ENCODE measurements at places on chromosomes 5 and 9.

- no peak for DNase-seq
Measured at GRCh38 chr9:89026876-89027275, 35.6 kb downstream of the S1PR3 start.

DNA sequence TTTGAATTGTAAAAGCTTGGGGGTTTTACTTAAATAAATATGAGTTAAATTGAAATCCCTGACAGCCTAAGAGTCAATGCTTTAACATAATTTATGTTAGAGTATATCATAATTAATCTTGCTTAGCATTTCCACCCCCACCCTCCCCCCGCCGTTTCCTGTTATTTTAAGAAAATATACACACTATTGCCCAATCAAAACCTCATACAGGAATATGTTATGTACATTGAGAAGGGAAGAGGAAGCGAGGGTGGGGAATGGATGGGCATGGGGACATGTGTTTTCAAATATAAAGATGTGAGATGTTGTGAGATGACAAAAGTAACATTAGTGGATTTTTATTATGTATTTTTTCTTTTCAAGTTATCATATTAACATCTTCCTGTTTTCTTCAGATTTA is 561.1 kb upstream of the MEF2C start:
- no peak for DNase-seq

- no peak for DNase-seq
Measured at GRCh38 chr9:94976077-94976476, 249.6 kb downstream of the AOPEP start.

- no peak for DNase-seq
Measured at GRCh38 chr9:87516222-87516925, 18.7 kb downstream of the DAPK1 start.

- DNase-seq = no peak
Measured at GRCh38 chr9:87890837-87891236, 8.2 kb downstream of the SPATA31E1 start.

DNA sequence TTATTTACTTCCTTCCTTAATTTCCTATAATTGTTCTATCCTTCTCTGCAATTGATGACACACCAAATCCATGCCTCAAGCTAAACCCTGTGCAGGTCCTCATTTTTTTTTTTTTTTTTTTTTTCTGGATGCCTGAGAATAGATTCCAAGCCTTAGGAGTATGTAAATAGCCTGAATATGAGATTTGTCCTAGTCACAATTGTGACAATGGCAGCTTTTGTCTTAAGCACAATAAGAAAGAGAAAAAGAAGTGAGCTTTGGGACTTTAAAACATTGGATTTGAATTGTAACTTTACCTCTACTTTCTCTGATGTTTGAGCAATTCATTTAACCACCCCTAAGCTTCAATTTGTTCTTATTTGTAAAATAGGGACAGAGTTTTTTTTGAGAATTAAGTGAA is 280.5 kb downstream of the TUSC1 start:
- no peak for DNase-seq

DNA sequence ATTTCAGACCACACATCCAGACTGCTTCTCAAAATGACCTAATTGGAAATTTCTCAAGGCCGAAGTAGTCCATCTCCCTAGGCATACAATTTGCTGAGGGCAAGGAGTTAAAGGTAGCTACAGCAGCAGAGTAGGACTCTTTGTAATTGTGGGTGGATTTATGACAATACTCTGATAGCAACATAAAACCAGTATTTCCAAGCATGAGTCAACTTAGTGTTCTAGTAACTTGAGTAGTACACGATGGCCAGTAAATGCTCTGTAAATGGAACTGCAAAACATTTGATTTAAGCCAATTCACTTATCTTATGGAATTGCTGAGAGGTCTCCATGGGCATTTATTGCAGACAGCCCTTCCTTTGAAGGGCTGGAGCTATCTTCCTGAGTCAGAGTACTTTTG is 352.2 kb downstream of the PLK2 start:
- DNase-seq = no peak

GRCh38 chr9:19471737-19472648 is 63.2 kb downstream of the ACER2 start:
- DNase-seq = peak; percentile 68

GRCh38 chr5:16797951-16798350 is 138.1 kb downstream of the MYO10 start:
- DNase-seq = no peak

GRCh38 chr9:8907868-8908267 is 1108.3 kb upstream of the DMAC1 start:
- DNase-seq = no peak

DNA sequence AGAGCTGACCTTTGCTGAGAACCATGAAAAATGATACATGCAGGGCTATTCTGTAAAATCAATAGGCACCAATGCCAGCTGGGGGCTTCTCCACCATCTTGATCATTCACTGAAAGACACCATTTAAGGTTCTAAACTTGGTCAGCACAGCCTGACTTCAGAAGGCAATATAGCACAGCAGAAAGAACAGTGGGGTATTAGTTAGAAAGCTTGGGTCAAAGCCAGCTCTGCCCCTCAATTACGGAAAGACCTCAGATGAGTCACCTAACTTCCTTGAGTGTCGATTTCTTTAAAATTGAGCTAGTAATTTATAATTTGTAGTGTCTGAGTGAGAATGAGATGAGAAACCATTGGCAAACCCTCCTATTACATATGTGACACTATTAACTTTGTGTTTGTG is 3.4 kb downstream of the TNC start:
- DNase-seq = no peak

DNA sequence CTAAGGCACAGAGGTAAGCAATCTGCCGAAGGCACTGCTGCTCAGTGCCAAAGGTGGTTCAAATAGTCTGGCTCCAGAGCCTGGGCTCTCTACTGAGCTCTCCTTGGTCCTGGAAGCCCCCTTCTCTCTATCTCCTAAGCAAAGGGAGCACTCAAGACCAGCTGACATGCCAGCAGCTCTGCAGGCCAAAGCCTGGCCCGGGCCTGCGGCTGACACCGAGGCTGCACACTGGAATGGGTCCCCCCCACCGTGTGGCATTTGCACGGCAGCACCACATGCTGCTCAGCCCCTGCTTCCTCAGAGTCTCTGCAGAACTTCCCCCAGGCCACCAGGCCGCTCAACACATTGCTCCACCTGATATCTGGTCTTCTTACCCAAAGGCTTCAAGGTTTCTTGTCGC is 57.8 kb upstream of the GOLPH3 start:
- no peak for DNase-seq

DNA sequence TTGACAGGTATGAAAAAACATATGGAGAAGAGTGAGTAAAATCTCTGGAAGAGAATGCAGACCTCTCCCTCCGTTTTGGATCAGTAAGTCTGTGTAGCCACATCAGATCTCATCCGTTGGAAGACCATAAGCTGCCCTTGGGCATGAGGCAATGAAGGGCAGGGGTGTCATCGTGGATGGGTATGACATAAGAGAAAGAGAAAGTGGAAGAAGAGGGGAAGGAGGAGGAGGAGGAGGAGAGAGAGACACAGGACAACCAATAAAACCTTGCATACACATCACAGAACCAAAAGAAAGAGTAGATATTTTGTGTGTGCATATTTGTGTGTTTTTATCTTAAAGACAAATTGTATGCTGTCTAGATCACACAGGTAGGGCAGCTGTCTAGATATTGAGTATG is 50.7 kb downstream of the PRRC1 start:
- DNase-seq = no peak

GRCh38 chr5:72711351-72711750 is 105.1 kb upstream of the TNPO1 start:
- no peak for DNase-seq

DNA sequence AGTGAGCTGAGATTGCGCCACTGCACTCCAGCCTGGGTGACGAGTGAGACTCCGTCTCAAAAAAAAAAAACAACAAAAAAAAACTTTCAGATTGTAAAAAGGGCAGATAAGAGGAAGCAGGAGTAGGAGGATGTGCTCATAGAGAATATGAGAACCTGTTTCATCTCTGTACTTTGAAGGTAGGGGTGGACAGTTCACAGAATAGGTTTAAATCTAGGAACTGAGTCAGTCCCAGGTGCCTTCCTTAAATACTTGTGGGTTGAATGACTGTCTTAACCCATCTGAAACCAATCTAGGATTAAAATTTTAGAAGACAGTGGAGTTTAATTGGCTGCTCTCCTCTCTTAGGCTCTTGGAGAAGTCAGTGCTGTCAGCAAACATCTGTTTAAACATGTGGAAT is 12.4 kb downstream of the POLK start:
- DNase-seq = peak; percentile 82

- peak; percentile 37 for DNase-seq
Measured at GRCh38 chr9:120729791-120730241, 15.5 kb upstream of the MEGF9 start.

- no peak for DNase-seq
Measured at GRCh38 chr5:23730023-23730422, 222.6 kb downstream of the PRDM9 start.

DNA sequence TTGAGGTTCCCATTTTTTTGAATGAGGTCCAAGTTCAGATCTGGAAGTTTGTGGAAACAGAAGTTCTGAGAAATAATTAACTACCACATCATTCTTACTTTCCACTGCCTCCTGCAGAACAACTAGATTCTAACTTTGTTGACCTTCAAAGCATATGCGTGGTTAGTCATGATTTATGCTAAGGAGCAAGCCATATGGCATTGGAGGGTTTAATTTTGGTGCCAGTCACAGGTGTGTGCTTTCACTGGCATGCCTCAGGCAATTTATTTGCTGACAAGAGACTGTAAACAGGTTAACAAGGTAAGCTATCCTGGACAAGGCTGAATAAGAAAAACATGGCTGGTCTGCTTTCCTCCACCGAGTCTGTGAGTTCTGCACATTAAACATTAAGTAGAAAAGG is 31.5 kb downstream of the HMHB1 start:
- no peak for DNase-seq

GRCh38 chr5:171839112-171839511 is 53.5 kb downstream of the SMIM23 start:
- DNase-seq = no peak

- no peak for DNase-seq
Measured at GRCh38 chr5:134463176-134463720, 51.6 kb upstream of the CDKN2AIPNL start.

DNA sequence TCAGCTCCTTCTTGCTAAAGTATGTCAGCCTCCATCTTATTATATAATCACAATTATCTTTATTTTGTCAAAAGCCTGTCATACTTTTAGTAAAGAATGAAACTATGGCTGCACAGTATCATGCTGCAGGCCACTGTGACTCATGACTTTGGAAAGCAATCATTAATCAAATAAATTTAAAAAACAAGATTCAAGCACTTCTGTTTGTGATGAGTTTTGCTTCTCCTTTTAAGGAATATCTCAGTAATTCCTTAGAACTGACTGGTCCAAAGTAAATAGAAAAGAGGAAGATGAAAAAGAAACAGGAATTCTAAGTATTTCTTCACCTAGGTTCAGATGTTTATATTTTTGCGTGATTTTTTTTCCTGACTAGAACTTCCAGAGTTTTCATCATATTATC is 83.1 kb downstream of the EDIL3 start:
- no peak for DNase-seq

GRCh38 chr9:4862506-4863250 is 69.9 kb downstream of the RCL1 start:
- DNase-seq = no peak

- peak; percentile 35 for DNase-seq
Measured at GRCh38 chr5:107404595-107405374, 266.0 kb downstream of the EFNA5 start.

- DNase-seq = peak; percentile 54
Measured at GRCh38 chr5:150081541-150082283, 4.6 kb downstream of the CSF1R start.
